CD4-positive, alpha-beta T cell treated with Interferon gamma for 1 hour (primary cell): ENCODE measurements at places on chromosomes 3 and 15.

DNA sequence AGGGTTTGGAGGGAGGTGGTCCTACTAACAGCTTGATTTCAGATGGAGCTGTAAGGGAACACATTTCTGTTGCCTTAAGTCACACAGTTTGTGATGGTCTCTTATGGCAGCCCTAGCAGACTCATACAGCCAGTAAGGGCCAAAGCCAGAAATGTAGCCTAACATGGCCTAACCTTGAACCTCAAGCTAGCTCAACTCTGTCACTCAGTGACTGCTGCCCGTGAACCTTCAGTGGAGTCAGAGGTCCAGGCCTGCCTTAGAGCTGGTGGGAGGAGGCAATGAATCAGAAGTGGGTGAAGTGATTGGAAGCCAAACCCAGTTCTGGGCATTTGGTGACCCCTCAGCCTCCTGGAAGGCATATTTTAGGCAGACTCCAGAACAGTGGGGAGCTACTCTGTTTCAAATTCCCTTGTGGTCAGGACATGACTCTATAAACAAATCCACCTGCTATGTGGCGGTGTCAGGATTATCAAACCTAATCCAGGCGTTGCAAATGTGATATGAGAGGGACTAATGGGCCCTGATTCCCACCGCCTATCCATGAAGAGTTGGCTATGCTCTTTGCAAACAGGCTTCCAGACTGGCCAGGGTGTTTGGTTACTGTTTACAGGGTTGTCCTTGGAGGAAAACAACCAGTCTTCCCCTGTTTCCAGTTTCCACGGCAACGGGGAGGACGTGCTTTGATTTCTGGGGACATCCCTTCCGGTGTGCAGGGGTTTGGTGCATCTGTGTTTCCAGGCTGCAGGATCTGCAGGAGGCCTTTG, 105.9 kb upstream of the AGBL1 start:
- no peak for DNase-seq

DNA sequence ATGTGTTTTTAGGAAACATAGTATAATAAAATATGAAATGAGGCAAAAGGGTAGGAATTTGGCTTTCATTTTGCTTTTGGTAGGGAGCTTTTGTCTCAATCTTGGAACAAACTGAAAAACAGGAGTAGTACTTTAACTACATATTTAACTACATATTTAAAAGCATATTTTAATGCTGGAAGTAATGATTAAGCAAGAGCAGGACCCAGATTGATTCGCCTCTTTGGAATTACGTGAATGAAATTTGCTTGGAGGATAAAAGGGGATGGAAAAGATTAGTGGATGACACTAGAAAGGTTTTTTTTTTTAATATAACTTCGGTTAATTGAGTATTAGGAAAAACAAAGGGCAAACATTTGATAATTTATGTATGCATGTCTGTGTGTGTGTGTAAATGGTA, 11.2 kb upstream of the TMEM212 start:
- DNase-seq = no peak

DNA sequence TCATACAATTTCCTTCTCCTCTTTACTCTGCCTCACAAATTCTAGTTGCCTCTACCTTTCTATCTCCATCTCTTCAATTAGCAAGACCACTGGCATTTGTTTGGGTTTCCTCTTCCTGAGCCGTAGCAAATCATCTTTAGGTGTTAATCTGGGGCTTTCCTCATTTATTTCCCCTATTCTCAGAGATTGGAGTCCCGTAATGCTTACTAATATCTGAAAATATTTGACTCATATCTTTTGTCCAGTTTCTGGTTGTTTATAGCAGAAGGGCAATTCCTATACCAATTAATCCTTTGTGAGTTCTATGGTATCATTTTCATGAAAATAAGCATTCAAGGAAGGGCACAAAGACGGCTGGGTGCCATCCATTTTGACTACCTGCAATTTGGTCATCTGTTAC, 103.7 kb downstream of the NR2E3 start:
- no peak for DNase-seq

GRCh38 chr15:77798847-77799246, 166.1 kb upstream of the LINGO1 start:
- no peak for DNase-seq

DNA sequence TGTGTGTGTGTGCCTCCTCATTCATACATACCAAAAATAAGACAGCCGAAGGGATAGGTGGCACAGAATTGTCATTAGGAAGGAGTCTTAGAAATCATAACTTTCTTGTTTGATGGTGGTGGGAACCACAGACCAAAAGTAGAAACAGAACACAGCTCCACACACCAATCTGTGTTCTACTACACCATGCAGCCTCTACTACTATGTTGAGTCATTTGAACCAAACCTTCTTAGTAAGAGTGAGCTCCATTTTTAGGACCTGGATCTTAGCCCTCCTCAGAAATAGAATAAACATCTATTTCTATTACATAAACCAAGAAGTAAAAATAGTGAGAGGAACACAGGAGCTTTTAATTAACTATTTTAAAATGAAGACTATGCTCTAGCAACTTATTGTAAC, 27.9 kb upstream of the PLCH1 start:
- DNase-seq = no peak

DNA sequence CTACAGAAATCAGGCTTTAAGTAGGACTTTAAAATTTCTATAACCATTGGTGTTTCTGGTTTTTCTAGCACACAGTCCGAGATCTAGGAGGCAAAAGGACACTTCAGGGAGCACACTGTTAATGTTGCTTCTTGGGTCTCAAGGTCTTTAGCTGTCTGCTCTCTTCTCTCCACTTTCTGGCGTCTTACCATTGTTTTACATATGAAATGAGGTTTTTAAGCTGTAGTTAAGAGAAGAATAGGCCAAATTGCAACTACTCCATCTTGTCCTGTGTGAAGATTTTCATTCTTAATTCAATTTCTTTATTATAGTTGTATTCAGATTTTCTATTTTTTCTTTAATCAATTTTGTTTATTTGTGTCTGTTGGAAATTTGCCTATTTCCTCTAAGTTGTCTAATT, 151.4 kb downstream of the WNT7A start:
- DNase-seq = no peak

DNA sequence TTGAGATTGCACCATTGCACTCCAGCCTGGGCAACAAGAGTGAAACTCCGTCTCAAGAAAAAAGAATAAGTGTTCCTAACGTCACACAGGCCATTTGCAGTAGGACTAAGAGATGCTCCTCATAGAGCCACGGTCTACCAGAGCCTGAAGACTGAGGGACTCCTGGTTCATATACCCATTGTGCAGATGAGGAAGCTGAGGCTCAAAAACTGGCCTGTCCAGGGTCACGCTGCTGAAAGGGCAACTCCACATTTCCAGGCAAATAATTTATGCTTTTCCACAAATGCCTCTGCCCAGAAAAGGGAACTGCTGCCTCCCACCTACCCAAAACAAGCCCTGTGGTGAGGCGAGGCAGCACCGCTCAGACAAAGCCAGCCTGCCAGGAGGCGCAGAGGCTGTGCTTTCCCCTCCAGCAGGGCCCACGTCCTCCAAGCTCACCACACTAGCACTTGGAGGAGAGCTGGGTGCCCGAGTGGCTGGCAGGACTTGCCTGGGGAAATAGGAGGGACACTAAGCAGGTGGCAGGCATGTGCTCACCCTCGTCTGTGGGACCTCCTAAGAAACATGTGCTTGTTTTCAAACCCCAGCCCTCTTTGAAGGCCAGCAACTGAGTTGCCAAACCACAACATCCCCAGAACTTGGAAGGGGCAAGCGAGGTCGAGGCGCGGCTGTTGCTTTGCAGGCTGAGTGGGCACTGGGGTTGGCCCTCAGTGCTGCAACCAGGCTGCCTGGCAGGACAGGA, 195.6 kb downstream of the XXYLT1 start:
- DNase-seq = no peak

DNA sequence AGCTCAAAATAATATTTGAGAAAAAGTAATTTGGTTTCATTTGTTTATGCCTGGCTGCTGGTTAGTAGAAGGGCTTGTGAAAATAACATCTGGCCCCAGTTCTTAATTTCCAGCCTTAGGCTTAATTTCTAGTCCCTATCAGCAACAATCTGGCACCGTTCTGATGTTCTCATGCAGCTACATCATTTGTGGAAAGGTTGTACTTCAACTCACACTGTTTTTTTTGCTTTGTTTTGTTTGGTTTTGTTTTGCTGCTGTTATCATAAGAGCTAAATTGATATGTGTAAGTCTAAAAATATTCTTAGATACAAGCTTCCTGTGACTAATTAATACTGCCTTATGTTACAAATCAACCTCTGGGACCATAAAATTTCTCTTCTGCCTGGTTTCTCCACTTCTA, 8.9 kb downstream of the CPA3 start:
- no peak for DNase-seq

GRCh38 chr3:10242182-10243065, 5.8 kb upstream of the TATDN2 start:
- peak; percentile 56 for DNase-seq

GRCh38 chr3:138976047-138976446, 29.0 kb downstream of the FOXL2NB start:
- no peak for DNase-seq

DNA sequence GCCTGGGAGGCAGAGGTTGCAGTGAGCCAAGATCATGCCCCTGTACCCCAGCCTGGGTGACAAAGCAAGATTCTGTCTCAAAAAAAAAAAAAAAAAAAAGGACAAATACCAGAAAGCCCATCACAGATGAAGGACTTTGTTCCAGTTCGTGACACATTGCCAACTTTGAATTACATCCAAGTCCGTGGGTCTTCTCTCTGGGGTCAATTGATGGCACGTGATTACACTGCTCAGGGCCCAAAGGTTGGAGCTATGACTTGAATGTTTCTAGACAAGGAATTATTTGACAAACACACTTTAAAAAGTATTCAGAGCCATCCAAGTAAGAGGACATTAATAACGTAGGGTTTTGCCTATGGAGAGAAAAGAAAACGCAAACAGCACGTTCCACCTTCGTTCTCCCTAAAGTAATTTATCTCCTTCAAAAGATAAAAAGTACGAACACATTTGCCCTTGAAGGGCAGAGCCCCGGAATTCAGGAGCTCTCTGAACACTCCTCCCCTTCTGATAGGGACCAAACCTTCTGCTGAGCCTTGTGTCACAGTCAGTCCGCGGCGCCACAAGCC, 31.3 kb upstream of the ST3GAL6 start:
- no peak for DNase-seq

- DNase-seq = no peak
Measured at GRCh38 chr15:80105193-80105592, 45.7 kb downstream of the ZFAND6 start.

DNA sequence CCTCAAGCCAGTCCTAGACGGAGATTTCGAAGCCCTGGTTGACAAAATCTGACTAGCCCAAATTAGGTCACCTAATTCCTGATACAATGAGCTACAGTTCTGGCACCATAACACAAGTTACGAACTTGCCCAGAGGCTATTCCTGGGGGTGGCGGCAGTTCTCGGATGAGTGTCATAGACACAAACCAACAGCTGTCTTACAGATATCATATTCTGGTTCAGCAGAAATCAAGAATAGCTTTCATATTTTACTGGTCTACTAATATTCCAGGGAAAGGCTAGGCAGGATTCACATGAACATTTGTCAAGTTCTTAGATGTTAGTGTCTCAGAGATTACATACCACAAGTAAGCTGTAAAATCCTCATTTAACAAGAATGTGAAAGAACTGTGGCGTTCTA, 8.8 kb downstream of the ANAPC13 start:
- no peak for DNase-seq

- no peak for DNase-seq
Measured at GRCh38 chr3:1971780-1972179, 126.9 kb upstream of the CNTN4 start.

GRCh38 chr15:92569778-92570177, 85.8 kb downstream of the FAM174B start:
- no peak for DNase-seq

DNA sequence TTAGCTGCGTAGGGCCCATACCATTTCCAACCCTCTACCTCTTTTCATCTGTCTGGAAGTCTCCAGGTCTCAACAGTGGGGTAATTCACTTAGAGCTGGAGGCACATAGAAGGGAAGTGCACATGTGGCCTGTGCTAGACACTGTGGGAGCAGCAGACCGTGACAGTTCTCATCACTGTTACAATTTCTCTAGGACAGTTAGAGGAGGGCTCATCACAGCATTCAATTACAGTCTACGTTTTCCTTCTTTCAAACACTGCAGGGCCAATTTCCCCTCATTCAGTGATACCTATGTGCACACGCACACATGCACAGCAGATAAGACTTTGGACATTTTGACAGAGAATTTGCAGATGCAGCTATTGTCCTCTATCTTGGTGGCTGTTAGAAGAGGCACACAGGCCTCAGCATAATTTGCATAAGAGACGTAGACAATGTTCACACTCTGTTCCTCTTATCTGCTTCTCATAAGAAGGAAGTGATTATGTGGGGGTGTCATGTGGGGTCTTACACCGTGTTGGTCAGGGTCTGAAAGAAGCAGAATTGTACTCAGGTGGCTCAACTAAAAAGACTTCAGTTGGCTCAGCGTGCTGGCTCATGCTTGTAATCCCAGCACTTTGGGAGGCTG, 12.6 kb upstream of the HRG start:
- peak; percentile 4 for DNase-seq

DNA sequence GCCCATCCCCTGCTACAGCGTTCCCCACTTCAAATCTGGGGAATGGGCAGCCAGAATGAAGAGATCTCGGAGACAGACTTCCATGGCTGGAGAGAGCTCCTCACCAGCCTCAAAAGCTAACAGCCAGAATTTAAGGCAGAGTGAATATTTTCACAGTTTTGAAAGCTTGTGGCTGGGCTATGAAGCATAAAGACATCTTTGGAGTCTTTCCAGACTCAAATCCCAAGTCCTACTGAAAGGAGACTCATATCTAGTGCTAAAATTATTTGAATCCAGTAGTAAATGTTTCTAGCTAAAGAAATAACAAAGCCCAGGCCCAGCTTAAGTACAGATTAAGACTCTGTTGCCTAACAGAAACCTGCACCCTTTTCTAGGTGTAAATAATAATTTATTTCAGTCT, 628.4 kb upstream of the ALCAM start:
- DNase-seq = no peak

- DNase-seq = no peak
Measured at GRCh38 chr3:58141766-58142345, 68.9 kb downstream of the DNASE1L3 start.

- DNase-seq = peak; percentile 44
Measured at GRCh38 chr3:18556503-18557135, 131.5 kb upstream of the SATB1 start.

GRCh38 chr3:59450437-59450836, 400.6 kb upstream of the CFAP20DC start:
- DNase-seq = no peak

DNA sequence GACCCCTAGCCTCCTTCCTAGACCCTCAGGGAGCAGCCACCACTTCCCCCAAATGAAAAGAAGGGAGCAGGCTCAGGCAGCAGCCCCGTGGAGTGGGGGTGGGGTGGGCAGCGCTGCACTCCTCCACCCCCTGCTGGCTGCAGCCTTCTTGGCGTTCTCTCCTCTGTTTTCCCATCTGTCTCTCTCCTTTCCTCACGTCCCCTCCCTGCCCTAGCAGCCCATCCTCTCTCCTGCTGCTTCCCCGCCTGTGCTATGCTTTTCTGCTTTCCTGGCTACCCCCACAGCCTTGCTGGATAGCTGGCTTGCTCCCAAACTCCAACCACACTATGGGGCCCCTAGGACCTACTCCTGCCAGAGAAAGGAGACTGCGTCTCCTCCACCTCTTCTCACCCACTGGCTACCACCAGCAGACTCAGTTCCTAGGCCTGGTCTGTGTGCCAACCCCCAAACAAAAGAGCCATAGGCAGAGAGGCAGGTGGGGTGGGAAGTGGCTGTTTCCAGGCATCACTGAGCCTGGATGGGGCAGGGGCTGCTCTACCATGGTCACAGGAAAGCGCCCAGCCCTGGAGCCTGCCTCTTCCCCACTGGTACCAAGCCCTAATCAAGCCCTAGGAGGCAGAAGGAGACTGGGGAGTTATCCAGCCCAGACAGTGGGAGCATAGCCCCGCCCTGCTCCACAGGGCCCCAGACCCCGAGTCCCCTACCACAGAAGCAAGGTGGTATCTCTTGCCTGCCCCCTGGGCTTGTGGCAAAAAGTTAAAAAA, 3.4 kb upstream of the DISP2 start:
- DNase-seq = no peak
